Activated CD8-positive, alpha-beta memory T cell treated with anti-CD3 and anti-CD28 coated beads for 4 hours (primary cell): ENCODE measurements at places on chromosomes 6 and 20.

- no peak for DNase-seq
Observed at GRCh38 chr20:62703853-62704228, 4.8 kb upstream of the NTSR1 start.

DNA sequence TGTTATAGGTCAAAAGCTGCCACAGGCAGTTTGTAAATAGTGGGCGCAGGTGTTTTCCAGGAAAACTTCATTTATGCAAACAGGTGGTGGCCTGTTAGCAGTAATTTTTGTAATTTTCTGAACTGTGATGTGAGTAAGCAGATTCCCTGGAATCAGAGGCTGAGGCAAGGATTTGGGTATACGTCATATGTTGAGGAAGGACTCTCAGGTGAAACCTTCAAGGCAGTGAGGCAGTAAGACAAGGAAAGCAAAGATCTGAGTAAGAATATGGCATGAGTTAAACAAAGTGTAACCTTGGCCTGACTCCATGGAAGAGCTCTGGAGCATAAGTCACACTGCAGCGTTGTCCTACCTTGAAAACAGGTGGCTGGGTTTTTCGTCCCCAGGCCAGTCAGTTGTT lies 291.1 kb upstream of the BTBD3 start:
- DNase-seq, result no peak

GRCh38 chr20:48827855-48828733 lies at the start of gene PREX1:
TSS of gene PREX1 (minus strand) at chr20:48827999. CDS start at chr20:48827860, 139 bp downstream.
- peak; percentile 60 for DNase-seq

GRCh38 chr20:6502219-6502618 lies 265.3 kb upstream of the BMP2 start:
- DNase-seq, result no peak

- DNase-seq, result no peak
Observed at GRCh38 chr20:61280217-61280980, 28.3 kb downstream of the CDH4 start.
